Activated CD4-positive, alpha-beta T cell treated with anti-CD3 and anti-CD28 coated beads for 36 hours (primary cell): ENCODE measurements at places on chromosomes 3 and 15.

- no peak for DNase-seq
Measured at GRCh38 chr3:425079-425478, 228.5 kb downstream of the CHL1 start.

- DNase-seq = peak; percentile 53
Measured at GRCh38 chr3:27729748-27730611, 7.9 kb upstream of the EOMES start.

DNA sequence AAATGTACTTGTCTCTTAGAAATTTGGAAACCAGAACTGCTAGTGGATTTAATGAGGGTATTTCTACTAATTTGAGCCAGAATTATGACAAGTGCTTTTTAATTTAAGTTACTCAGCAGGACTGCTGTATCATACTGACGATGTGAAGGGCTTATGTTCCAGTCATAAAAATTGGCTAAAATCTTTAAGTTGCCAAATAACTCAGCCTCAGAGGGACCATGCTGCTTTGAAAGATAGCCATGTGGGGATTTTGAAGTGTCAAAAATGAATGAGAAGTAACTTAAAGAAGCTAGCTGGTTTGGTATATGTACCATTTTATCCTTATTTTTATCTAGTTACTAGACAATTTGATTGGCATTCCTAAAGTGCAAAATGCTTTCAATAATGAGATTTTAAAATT lies 545.0 kb downstream of the DIPK2A start:
- DNase-seq = no peak

DNA sequence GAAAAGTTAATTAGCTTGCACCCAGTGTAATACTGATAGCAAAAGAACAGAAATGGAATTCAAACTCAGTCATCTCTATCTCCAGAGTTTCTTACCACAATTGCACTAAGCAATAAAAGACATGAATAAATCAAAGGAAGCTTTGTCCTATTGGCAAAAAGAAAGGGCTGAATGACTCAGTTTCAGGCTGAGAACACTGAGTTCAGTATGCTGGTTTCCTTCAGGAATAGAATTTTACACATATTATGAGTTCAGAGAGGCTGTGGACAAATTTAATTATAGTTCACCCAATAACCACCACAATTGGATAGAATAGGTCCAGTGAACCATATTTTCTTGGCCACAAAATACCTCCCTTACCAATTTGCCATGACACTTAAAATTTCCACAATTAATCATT lies 249.7 kb downstream of the KCNMB2 start:
- DNase-seq = no peak

- no peak for DNase-seq
Measured at GRCh38 chr15:97691078-97691477, 269.4 kb upstream of the ARRDC4 start.

- DNase-seq = no peak
Measured at GRCh38 chr3:136988651-136989050, 30.9 kb downstream of the IL20RB start.

DNA sequence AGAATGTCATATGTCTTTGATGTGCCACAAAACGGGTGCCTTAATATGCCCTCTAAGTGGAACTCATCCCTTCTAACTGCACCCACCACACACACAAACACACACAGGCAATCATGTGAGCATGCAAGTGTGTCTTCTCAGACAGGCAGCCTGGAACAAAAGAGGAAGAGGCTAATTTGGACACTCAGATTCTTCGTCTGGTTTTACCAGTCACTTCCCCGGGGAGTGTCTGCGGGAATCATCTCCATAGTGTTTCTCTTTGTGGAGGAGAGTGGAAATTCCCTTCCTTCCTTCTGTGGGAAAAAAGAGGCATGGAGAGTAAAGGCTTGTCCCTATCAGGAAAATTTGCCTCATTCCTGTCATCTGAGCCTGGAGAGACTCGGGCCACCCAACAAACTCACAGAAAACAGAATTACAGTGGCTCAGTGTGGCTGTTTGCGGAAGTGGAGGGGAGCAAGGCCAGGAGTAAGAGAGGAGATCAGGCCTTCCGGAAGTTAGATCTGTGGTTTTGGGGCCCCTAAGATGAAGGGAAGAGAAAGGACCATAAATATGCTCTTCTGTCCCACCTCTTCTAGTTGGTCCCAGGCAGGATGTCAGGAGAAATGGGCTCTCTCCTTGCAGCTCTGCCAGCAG lies 212.6 kb upstream of the SEMA6D start:
- no peak for DNase-seq

GRCh38 chr3:146834917-146835316 lies 229.8 kb upstream of the PLSCR5 start:
- no peak for DNase-seq

DNA sequence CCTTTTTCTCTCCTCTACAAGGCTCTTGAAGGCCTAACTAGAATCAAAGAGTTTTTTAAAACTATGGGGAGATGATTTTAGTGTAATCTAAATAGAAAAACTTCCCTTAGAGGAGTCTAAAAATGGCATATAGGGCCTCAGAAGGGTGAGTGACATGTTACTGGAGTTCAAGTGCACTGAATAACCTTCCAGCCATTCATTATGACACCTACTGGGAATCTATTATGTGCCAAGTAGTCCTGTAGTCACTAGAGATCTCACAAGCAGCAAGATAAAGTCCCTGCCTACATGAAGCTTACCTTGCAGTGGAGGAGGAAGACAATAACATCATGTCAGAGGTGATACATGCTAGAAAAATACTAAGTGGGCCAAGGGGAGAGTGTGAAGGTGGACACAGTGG lies 96.1 kb downstream of the OXNAD1 start:
- DNase-seq = no peak

GRCh38 chr15:85312486-85312885 lies 67.9 kb upstream of the AKAP13 start:
- no peak for DNase-seq

- DNase-seq = peak; percentile 24
Measured at GRCh38 chr3:152151216-152151876, 117.4 kb upstream of the MBNL1 start.

DNA sequence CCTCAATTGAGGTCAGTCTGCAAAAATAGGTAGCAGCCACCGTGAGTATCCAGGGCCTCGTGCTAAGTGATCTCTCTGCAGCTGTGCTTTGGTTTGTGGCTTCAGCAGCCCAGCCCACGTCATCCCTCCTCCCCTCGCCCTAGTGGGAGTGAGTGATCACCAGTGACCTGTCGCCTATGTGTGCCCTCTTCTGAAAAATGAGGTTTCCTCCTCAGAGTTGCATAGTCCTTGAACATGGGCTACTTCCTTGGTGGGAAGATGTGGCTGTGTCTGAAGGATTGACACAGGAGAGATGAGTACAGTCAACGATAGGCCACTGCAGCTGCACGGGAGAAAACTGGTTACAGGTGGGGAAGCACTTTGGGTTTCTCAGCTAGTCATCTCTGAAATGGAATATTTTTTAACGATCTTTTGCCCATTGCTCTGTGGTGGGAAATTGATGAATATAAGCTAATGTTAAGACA lies 144.8 kb upstream of the BHLHE40 start:
- DNase-seq = peak; percentile 84

GRCh38 chr3:6791161-6791560 lies 69.8 kb upstream of the GRM7 start:
- no peak for DNase-seq

DNA sequence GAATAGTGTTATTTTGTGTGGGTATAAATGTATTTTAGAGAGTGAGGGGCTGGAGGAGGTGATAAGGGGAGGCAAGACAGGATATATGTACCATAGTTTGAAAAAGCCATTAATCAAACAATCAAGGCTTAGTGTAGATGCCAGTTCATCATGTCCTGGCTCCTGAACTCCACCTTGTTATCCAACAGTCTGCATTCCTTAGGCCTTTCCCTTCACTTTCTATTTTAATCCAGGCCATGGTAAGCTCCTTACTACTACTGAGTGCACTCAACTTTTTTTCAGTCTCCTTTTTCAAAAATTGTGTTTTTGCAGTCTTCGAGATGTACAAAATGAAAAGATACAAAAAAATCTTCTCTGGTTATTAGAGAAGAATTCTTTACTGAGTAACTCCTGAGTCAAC lies 700.5 kb upstream of the NAALADL2 start:
- no peak for DNase-seq

GRCh38 chr15:89500397-89501270 lies 4.3 kb upstream of the RHCG start:
- DNase-seq = peak; percentile 14

- no peak for DNase-seq
Measured at GRCh38 chr3:8460815-8461456, 40.7 kb upstream of the LMCD1 start.

DNA sequence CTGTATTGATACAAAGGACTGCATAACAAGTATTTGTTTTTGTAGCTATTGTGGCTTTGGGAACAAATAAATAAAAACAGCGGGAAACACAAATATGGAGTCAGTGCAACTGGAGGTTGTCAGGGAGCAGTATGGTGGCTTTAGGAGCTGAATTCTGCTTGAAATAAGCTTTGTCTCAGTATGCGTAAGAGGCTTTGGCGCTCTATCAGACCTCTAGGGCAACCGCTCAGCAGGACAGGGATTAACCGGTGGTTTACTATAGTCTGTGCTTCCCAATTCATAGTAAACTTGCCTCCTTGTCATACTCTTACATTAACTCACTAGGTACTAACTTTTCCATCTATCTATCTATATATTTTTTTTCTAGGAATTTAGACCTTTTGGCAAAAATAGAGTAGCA lies 104.6 kb downstream of the ZIC1 start:
- DNase-seq = no peak

- no peak for DNase-seq
Measured at GRCh38 chr3:49714728-49715550, 4.5 kb downstream of the AMIGO3 start.

DNA sequence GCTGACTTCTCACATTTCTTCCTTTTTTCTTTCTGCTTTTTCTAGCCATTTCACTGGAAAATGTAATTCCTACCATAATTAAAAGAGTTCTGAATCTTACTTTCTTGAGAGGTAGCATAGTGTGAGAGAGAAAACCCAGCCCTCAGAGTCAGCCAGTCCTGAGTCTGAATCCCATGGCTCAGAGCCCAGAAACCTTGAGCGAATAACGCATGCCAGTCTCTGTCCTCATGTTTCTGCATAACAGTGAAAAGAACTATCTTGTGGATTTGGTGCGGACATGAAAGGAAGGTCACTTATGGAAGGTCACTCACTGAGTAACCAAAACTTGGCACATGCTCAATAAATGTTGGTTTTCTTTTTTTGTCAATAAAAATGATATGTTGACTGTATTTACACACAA lies 29.3 kb upstream of the SLCO3A1 start:
- DNase-seq = no peak

GRCh38 chr15:75025548-75026260 lies 2.3 kb downstream of the PPCDC start:
- no peak for DNase-seq

DNA sequence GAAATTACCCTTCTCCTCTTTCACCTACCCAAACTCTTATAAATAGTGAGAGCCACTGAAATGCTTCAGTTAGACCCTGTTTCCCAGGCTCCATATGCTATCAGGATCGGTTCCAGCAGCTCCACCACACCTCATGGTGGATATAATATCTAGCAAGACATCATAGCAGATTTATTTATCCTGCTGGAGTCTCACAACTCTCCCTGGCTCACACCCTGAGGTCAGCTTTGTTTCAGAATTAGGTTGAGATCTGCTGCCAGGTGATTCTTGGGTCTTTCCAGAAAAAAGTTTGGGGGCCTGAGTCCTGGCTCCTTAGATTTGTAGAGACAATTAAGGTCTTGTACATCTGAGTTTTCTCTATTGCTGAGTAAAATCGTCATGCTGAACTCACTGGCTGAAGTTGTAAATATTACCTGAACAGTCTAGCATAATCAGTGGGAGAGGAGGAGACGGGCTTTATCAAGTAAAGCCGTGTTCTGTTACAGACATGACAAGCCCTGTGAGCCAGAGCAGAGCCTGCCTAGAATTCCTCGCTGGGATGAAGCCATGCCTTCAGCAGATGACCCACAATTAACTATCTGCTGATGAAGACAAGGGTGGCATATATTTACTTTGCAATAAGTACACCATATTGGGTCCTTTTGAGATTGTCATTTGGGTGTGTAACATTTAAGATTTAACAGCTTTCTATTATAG lies 131.6 kb downstream of the STAC start:
- DNase-seq = no peak

DNA sequence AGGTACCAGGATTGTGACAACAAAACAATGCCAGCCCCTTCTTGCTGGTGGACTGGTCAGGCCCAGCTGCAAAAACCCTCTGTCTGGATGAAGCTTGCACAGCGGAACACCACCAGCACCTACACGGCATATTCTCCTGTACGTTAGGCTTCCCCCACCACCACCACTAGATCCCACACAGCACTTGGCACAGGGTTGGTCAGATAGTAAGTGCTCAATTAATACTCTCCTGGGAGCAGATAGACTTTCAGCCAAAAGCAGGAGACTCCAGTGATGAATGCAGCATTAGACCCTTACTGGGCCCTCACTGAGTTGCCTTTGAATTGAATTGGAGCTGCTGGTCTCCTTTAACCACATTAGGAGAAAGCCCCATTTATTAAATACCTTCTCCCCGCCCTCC lies 97.9 kb downstream of the CPN2 start:
- no peak for DNase-seq

DNA sequence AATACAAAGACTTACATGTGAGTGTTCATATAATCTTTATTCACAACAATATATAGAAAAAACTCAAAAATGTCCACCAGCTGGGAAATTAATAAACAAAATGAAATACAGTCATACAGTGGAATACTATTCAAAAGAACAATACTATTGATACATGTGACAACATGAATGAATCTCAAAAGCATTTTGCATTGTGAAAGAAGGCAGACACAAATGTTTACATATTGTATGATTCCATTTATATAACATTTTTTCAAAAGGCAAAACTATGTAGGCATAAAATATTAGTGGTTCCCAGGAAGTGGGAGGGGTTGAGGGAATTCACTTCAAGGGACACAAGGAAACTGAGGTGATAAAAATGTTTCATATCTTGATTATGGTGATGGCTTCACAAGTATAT lies 303.2 kb downstream of the CTNNB1 start:
- no peak for DNase-seq

- no peak for DNase-seq
Measured at GRCh38 chr3:144775551-144775950, 803.9 kb downstream of the DIPK2A start.

DNA sequence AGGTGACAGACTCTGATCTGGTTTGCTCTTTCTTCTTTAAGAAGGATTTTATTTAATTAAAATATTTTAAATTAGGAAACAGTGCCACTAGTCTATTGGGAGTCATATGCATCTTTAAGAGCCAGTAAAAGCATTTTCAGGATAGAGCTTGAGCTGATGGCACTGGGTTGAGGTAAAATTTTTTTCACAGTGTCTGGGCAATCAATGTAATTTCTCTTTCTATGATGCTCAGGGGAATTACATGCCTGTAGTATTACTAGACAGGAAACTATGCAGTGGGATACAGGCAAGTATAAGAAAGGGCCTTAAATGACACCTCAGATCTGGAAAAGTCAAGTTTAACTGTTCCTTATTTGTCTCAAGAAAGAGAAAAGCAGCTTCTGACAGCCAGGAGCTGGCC lies 76.4 kb downstream of the GAP43 start:
- DNase-seq = no peak

- DNase-seq = no peak
Measured at GRCh38 chr3:79019924-79020173, 747.9 kb downstream of the ROBO1 start.
